ENCODE measurements at places on chromosomes 5 and 9.
A peak's percentile ranks its signal among the peaks of the same experiment; 100 is the strongest.

- DNase-seq = no peak
These were observed 25.8 kb downstream of the WNK2 start for GRCh38 chr9:93209576-93210323.

DNA sequence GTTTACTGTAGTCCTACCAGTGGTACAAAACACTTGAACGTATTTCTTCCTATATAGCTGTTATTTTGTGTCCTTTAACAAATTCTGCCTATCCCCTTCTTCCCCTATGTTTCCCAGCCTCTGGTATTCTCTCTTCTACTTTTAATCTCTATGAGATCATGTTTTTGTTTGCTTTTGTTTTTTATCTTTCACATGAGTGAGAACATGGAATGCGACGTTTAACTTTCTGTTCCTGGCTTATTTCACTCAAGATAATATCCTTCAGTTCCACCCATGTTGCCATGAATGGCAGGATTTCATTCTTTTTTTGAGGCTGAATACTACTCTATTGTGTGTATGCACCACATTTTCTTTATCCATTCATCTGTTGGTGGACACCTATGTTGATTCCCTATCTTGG, 634.4 kb upstream of the WWC1 start:
- no peak for DNase-seq

GRCh38 chr5:179699616-179700237, 960 bp downstream of the CANX start:
- peak; percentile 38 for DNase-seq

- DNase-seq = no peak
These were observed 87.7 kb upstream of the PTPN3 start for GRCh38 chr9:109585796-109586195.

DNA sequence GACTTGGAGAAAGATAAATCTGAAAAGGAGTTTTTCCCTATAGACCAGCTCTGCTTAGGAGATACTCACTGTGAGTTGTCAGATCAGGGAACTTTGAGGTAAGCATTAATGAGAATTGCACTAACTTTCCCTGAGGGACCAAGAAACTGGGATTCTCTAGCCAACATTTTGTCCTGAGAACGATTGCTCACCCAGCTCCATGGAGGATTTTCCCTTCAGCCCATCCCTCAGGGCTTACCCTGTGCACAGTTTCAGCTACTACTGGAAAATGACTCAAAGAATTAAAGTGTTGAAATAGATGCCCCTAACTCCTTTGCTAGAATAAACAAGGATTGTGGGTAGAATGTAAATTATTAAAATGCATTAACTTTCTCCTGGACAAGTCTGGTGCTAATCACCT, 237.2 kb upstream of the IL12B start:
- DNase-seq = no peak

GRCh38 chr9:36401164-36401740, 1.2 kb upstream of the RNF38 start:
- DNase-seq = no peak

DNA sequence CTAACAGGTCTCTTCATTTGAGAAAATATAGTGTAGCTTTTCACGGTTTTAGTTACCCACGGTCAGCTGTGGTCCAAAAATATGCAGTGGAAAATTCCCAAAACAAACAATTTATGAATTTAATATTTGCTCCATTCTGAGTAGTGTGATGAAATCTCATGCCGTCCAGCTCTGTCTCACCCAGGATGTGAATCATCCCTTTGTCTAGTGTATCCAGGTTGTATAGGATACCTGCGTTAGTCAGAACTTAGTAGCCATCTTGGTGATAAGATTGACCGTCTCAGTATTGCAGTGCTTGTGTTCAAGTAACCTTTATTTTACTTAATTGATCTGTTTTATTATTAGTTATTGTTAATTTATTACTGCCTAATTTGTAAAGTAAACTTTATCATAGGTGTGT, 41.1 kb downstream of the NDUFS4 start:
- no peak for DNase-seq

DNA sequence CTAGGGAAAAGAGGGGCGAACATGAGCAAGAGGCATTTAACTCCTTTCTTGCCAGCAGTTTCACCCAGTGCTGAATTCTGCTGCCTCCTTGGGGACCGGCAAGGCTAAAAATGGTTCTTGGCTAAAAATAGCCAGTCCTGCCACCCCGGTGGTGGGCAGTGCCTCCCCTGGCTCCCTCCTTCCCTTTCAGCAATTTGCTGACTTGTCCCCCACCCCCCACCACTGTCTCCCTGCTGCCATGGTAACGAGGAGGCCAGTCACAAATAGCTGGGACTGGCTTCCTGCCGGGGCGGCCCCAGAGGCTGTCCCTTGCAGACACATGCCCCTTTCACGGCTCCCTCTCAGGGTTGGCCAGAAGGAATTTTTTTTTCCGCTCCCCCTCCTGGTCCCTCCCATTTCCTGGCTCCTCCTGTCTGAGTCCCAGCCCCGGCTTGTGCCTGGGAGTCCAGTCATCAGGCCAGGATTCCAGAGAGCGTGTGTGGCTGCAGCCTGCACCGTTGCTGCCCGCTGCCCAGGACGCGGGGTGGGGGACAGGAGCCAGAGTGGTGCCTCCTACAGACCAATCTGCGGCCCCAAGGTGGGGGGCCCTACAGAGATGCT, 130.3 kb downstream of the RGS3 start:
- DNase-seq = no peak

DNA sequence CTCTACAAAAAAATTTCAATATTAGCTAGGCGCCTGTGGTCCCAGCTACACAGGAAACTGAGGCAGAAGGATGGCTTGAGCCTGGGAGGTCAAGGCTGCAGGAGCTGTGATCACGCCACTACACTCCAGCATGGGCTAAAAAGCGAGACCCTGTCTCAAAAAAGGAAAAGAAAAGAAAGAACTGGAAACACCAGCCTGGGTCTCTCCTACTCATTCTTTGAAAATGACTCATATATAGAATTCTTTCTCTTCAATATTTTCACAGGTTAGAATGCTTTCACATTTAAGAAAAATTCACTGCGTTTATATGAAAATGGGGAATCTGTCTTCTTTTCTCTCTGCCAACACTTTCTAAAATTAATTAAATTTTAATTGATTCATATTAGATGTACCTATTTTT, 115.6 kb downstream of the TRPM6 start:
- DNase-seq = no peak

- no peak for DNase-seq
These were observed 2.7 kb downstream of the ASTN2 start for GRCh38 chr9:117412006-117412715.

DNA sequence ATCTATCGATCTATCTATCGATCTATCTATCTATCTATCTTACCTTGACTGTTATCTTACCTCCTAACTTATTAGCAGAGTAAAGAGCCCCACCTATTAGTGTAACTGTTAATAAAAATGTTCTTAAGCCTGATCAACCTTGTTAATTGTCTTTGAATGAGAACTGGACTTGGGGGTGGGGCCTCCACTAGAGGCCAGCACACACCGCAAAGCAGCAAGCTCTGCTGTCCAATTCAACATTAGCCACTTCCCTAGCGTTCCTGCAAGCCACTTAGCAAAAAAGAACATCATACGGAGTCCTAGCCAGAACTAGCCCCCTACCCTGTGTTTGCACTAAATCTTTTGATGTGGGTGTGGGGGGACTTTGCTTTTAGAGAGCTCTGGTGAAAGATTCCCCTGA, 515.8 kb downstream of the KDM4C start:
- no peak for DNase-seq

GRCh38 chr5:172079876-172080275, 73.4 kb upstream of the FBXW11 start:
- no peak for DNase-seq

DNA sequence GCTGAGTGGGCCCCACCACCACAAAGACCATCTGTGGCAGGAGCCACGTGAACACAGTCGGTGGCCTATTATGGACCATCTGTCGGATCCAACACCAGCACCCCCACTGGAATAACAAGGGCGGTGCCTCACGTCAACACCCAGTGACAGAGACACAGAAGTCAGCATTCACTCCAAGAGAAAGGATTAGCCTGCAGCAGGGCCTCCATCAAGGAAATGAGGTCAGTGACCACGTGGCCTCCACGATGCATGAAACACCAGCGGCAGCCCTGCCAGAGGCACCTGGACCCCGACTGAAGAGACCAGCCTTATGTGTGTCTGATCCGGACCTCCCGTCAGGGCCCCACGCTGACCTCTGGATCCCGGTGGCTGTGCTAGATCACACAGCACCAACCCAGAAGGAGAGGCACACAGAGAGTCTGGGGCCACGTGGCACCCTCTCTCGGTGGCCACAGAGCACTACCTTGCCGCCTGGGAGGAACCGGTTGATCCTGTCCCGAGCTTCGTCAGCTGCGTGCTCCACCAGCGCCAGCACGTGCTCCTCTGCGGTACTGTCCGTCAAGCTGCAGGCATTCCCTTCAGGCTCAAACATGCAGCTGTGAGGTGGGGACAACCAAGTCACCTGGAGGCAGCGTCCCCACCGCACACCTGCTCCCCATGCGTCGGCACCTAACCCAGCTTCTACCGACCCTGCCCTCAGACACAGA, 9.0 kb downstream of the BRD9 start:
- DNase-seq = no peak

DNA sequence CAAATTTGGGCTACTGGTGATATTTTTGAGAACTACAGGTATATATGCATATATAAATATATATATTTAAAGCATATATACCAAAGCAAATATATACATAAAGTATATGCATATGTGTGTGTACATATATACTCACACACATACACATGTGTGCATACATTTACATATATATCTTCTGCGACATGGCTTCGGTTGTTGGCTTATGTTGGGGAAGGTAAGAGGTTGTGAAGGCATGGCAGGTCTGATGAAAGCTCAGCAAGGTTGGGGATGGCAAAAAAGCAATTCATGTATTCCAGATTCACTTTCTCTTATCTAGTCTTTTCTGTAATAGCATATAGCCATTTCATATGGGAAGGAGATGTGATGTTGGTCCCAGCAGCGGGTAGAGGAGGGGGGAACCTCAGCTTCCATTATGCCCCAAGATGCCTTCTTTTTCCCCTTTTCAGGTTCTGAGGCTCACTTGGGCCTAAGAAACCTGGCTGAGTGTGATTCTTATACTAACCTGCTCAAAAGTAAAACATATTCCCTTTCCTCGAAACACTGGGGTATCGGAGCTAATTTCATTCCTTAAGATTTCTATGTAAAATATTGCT, 201.7 kb downstream of the MEF2C start:
- DNase-seq = no peak

GRCh38 chr5:95930141-95930930, 31.3 kb downstream of the ELL2 start:
- DNase-seq = no peak

DNA sequence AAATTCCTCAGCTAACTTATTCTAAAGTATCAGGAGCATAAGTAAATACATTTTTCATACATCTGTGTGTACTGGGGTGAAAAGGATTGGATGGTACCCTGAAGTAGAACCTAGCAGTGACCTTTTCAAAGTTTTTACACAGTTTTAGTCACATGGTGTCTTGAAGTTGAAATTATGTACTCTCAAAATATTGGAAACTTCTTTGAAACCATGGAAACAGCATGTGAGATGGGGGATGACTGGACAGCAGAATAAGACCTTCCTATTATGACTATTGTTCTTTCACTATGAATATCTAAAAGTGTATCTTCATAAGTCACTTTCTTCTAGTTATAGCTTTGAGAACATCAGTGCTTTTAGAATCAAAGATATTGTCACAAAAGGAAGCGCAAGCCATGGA, 301.5 kb upstream of the ELAVL2 start:
- DNase-seq = no peak

GRCh38 chr5:141908796-141909195, 14.9 kb upstream of the DELE1 start:
- DNase-seq = no peak

- no peak for DNase-seq
These were observed 2071.2 kb upstream of the CDH6 start for GRCh38 chr5:29122306-29122705.

- DNase-seq = no peak
These were observed 24.6 kb downstream of the SSBP2 start for GRCh38 chr5:81726297-81726696.

- no peak for DNase-seq
These were observed 109.1 kb downstream of the EGFLAM start for GRCh38 chr5:38367410-38367809.

DNA sequence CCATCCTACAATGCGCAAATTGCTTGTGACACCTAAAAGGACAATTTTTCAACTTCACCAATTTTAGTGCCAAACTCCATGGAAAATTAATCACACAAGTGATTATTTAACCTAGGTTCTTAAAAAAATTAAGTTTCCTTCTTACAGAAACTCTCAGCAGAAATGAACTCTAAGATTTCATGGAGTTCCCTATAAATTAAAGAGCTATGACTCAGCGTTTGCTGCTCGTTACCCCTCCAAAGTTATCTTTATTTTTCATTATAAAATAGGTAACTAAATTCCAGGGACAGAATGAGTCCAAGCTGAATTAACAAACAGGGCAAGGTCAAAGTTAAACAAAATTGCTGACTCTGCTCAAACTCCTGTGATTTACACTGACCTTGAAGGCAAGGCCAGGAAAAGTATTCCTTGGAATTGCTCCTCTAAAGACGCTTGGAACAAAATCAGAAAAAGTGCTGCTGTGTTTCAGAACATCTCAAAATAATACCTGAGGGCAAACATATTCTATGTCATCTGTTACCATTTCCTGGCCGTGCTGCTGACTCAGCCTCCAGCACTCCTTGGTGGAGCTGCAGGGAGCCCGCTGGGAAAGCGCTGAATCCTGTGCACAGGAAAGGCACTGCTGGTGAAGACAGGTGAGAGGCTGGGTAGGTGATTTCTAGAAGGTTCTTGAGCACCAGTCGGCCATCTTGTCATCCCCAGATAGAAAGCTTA, 2.5 kb upstream of the CMBL start:
- no peak for DNase-seq

DNA sequence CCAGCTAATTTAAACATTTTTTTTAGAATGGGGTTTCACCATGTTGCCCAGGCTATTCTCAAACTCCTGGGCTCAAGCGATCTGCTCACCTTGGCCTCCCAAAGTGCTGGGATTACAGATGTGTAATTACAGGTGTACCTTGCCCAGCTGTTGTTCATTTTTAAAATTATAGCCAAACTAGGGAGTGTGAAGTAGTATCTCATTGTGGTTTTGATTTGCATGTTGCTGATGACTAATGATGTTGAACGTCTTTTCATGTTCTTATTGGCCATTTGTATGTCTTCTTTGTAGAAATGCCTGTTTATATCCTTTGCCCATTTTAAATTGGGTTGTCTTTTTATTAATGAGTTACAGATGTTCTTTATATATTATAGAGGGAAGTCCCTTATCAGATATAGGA, 31.5 kb downstream of the EHMT1 start:
- no peak for DNase-seq

GRCh38 chr5:37738057-37738691, 101.7 kb downstream of the GDNF start:
- DNase-seq = no peak

DNA sequence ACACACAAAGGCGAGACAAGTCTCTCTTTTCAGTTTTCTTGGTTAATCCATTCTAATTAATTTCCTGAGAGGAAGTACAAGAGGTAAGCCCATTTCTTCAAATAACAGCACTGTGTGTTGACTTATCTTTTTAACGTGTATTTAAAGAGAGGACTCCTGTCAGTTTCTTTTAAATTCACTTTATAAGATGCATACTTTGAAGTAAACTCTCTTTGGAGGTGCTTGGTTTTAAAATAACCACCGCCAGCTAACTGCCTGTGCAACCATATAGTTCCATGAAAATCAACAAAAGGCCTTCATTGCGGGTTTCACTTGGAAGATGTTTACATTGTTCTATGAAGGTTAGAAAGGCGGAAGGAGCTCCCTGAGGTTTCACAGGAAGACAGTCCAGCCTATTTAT, 13.1 kb upstream of the SERINC5 start:
- DNase-seq = no peak

- no peak for DNase-seq
These were observed 54.9 kb downstream of the DUSP1 start for GRCh38 chr5:172715931-172716682.

GRCh38 chr5:73531356-73531755, 33.1 kb downstream of the BTF3 start:
- no peak for DNase-seq
